ENCODE measurements at places on chromosomes 5 and 9. TPM values are rescaled to one million over a fixed set of nuclear protein-coding genes. Genes with fewer than 3 reads are reported as not detected.

DNA sequence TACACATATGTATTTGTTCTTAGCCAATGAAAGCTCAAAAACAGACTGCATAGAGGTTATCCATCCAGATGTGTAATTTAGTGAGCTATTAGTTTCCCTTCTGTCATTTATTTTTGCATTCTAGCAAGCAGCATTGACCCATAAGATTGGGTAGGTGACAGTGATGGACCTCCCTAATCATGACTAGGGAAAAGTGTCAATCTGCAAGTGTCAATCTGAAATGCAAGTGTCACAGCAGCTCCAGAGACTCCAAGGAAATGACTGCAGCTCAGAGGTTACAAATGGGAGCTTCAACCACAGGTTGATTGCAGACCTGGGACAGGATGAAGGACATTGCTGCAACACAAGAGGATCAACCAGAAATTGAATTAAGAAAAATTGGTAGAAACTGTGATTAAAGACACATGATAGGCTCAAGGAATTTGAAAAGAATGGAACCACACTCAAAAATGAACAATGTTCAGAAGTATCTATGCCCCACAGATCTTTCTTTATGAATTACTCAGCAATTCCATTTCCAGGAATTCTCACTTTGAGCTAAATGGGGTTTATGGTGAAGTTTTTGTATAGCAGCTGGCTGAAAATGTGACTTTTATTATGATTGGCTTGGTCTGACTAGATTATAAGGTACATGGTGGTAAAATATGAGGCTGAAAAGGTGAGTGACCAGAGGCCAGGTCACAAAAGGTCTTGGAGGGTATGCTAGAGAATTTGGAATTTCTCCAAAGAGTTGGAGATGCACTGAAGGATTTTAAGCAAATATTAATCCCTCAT, 59.6 kb upstream of the HTR4 start:
- DNase-seq: no peak

DNA sequence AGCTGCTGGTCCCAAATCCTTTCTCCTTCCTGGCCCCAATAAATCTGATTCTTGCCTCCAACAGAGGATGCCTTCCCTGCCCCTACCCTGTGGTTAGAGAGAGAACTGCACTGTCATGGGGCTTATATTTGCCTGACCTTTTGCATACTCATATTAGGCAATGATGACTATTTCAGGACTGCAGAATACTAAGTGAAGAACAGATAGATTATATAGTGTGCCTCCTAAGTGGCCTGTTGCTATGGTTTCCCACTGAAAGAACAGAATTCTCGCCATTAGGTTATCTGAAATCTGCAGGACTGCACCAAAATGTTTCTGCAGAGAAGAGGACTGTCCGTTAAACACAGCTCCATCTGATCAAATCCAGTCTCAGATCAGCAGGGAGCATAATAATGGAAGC, 87.3 kb upstream of the CCNG1 start:
- no peak for DNase-seq

- DNase-seq: no peak
These were observed 289.9 kb upstream of the TUT7 start for GRCh38 chr9:86643946-86644674.

The DDX46 gene
- polyA plus RNA-seq: 93.4 TPM

The SPINK4 gene
- not detected for polyA plus RNA-seq

The FABP6 gene
- polyA plus RNA-seq: not detected
